Astrocyte of the cerebellum (primary cell): ENCODE measurements at places on chromosomes 3 and 15.

GRCh38 chr15:63231206-63231605 is 41.8 kb downstream of the RAB8B start:
- DNase-seq: no peak

- no peak for DNase-seq
Observed at GRCh38 chr15:98723195-98723594, 74.9 kb downstream of the IGF1R start.

GRCh38 chr3:136787349-136787748 is 31.6 kb upstream of the SLC35G2 start:
- DNase-seq: peak; percentile 41

- no peak for DNase-seq
Observed at GRCh38 chr3:72182206-72182605, 397.3 kb upstream of the PROK2 start.

- DNase-seq: peak; percentile 55
Observed at GRCh38 chr15:73908030-73908821, 18.0 kb upstream of the LOXL1 start.

DNA sequence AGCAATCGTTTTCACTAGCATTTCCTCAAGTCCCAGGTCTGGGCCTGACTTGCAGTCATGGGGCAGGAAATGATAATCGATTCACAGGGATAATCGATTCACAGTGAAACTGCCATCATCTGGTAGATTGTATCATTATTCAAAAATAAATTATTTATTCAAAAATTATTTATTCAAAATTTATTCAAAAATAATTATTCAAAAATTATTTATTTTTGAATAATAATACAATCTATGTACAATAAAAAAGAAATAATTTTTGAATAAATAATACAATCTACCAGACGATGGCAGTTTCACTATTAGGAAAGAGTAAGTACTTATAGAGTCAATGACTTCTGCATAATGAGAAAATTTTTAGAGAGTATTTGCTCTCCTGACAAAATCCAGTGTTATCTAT is 28.1 kb upstream of the PROK2 start:
- no peak for DNase-seq

- peak; percentile 57 for DNase-seq
Observed at GRCh38 chr15:72136170-72137051, 18.2 kb downstream of the SENP8 start.

DNA sequence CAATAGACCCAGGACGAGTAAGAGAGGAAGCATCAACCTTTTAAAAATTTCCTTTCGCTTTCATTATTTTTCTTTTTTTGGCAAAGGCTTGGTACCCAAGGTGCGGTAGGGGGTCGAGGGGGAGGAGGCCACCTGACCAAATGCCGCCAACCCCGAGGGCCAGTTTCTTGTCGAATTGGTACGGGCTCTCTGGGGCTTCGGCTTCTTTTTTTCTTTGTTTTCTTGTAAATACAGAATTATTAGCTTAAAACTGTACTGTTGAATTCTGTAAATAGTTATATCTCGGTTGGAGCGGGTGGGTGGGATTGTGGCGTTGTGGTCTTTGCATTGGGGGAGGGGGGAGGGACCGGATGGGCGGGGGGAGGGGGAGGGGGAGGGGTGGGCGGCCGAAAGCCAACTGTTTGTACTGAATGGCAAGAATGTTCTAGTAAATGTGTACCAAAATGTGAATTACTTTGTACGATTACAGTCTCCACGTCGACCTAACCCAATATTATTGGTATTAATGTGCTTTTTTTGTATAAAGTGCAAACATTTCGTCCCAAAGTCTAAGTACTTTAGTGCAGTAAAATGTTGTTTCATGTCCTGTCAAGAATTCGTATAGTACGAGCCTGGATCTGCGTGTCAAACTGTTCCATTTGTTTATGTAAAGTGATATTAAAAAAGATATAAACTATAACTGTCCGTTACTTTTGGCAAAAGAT is 4.7 kb downstream of the ZIC1 start:
- no peak for DNase-seq

- DNase-seq: no peak
Observed at GRCh38 chr3:182583545-182583944, 209.8 kb upstream of the ATP11B start.

GRCh38 chr3:112649478-112649735 is 8.5 kb upstream of the CCDC80 start:
- peak; percentile 86 for DNase-seq

DNA sequence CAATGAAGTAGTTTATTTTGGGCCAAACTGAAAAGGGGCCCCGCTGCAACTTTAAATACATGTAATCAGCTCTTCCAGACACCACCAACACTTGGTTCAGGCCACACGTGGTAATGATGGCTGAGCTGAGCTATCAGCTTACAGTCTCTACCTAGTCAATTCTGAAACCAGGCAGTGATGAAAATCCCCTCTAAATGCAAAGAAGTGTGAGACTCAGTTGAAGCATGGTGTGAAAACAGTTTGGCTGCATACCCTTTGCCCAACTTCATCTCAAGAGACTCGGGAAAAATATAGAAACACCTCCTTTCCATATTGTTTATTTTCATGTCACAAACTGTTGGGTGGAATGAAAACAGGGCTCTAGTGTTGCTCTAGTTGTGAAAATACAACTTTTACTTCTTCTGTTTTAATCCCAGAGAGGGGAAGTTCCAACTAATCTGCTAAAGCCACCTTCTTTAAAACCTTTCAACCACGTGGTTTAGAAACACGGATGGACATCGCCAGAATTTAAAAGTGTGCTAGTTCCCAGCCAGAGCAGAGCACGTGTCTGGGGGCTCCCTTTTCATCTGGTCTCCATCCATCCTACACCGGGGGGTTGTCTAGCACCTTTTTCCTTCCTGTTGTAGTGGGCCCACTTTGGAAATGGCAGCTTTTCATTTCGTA is 229.1 kb downstream of the EPHB1 start:
- no peak for DNase-seq

- DNase-seq: no peak
Observed at GRCh38 chr3:82637574-82637973, 876.1 kb upstream of the GBE1 start.

DNA sequence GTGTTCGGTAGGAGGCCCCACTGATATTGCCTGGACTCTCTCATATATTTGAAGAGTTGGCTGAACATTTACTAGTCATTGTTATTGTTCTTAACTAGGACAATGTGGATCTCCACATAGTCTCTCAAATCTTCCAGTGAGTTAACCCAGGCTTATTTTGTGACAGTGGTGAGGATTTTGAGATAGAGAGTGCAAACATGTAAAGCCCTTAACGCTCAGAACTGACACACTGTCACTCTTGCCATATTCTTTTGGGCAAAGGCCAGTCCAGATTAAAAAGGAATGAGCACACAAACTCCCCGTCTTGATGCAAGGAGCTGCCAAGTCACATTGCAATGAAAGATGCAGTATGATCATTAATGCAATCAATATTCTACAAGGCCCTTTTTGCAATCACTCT is 431.9 kb upstream of the AZI2 start:
- no peak for DNase-seq

DNA sequence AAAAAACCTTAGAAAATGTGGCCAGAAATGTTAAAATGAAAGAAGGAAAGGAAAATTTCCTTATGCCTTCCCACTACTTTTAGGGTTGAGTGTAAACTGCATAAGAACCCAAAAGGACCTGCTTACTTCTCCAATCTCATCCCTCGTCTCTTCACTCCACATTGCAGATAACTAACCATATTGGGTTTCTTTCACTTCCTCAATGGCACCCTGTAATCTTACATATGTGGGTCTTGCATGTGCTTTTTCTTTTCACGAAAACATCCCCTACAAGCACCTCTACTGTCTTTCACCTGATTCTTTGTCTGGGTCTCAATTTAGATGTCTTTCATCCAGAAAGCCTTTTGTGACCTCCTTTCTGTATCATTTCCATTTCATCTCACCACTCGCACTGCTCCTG is 23.1 kb downstream of the EOMES start:
- no peak for DNase-seq

DNA sequence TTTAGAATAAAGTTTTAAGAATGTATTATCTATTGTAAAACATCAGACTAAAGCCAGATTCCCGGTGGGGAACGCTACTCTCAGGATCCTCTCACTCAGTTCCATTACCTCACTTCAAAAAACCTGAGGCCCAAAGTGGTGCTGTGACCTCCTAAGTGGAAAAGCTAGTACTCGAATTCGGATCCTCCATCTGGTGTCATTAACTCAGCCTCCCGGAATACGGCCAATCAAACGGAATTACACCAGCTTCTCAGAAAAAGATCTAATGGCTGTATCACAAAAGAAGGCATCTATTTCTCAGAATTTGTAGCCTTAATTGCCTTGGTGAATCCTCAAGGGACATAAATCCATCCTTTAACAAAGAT is 627 bp downstream of the ACAD11 start:
- DNase-seq: no peak

DNA sequence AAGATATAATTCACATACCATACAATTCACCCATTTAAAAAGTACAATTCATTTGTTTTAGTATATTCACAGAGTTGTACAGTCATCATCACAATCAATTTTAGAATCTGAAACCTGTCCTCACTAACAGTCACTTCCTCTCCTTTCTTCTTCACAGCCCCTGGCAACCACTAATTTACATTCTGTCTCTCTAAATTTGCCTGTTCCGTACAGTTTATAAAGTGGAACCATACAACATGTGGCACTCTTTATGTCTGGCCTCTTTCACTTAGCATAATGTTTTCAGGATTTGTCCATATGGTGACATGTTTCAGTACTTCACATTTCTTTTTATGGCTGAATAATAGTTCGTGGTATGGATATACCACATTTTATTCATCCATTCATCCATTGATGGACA is 22.7 kb downstream of the ERICH6 start:
- DNase-seq: no peak

DNA sequence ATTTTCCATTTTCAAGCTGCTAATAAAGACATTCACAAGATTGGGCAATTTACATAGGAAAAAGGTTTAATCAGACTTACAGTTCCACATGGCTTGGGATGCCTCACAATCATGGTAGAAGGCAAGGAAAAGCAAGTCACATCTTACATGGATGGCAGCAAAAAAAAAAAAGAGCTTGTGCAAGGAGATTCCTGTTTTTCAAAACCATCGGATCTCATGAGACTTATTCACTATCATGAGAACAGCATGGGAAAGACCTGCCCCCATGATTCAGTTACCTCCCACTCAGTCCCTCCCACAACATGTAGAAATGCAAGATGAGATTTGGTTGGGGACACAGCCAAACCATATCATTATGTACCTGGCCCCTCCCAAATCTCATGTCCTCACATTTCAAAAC is 202.0 kb downstream of the FNDC3B start:
- DNase-seq: no peak

DNA sequence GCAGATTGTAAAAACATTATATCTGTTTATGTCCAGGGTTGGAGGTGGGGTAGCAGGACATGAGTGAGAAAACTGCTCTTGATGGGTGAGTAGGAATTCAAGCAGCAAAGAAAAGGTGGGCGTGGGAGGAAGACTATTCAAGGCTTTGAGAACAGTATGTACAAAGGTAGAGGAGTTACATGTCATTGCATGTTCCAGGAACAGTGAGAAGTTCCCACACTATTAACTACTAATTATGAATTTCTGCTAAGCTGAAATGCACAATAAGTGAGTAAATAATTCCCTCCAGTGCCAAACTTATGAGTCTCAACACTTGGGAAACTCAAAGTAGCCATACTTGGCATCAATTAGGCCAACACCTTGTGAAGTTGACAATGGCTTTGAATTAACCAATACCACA is 80.1 kb downstream of the SRGAP3 start:
- DNase-seq: no peak

DNA sequence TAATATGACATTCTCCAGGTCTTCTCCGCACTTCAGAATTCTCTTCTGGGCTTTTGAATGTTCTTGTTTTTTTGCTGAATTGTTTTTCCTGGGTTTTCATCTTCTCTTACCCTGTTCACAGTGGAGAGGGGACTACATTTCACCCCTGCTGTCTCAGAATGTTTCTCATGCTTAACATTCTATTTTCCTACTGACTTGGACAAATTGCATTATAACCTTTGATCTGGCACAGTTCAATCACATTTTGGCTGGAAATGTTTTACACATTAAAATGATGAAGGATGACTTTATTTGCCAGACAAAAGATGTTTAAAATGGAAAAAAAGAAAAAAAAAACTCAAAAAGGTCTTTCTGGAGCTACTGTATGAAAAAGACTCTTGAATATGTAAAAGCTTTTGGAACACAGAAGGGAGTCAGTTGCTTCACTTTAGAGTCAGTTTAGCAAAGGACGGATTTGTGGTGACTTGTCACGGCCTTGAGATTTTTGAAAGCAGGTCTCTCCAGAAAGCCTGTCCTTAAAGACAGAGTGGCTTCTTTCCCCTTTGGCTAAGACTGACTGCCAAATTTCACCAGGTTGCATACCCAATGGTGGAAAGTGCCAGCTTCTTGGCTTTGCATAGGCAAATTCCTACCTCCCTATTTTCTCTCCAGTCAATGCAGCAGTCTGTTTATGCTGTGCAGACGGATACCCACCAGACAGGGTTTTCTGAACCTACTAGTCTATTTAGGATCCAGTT is 401.0 kb upstream of the TBL1XR1 start:
- peak; percentile 39 for DNase-seq

DNA sequence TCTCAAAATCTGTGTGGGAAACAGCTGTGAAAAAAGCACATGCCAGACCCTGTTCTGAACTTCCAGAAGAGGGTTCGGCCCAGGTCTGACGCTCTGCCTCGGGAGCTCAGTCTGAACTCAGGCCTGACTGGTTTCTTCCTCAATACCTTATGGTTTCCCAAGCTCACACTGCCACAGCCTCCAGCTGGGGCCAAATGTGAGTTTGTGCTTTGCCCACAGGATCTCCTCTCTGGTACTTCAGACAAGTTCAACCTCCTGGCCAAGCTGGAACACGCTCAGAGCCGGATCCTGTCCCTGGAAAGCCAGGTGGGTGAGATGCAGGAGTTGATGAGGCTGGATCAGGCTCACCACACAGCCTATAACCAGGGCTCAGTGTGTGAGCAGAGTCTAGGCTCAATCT is 33.8 kb downstream of the CYP11A1 start:
- DNase-seq: no peak

- no peak for DNase-seq
Observed at GRCh38 chr3:46613313-46614005, 1.1 kb downstream of the FAM240A start.

DNA sequence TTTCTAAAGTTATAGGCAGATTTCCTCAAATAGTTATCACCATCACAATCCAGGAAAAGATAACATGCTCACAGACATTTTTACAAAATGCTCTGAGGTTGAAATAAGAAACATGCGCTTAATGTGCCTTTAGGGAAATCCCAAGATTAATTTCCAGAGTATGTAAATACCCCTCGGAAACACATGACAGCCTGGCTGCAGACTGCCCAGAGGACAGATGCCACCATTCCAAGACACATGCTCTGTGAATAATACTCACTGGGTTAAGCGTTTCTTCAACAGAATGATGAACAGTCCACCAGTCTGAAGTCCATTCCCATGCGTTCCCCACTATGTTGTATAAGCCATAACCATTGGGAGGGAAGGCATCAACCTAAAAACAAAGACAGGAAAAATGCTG is 56.5 kb downstream of the SUMF1 start:
- DNase-seq: no peak

GRCh38 chr15:58909616-58910015 is 23.9 kb downstream of the SLTM start:
- no peak for DNase-seq

GRCh38 chr3:178352326-178353005 is 183.8 kb upstream of the KCNMB2 start:
- peak; percentile 78 for DNase-seq

GRCh38 chr3:124845406-124845805 is 41.8 kb downstream of the ITGB5 start:
- peak; percentile 34 for DNase-seq

GRCh38 chr3:19946832-19947548 is at the start of gene RAB5A:
Gene RAB5A (plus strand): TSS chr3:19947097. CDS start chr3:19950899, 3,802 bp downstream.
- DNase-seq: peak; percentile 95
